Caki2 (cell line): ENCODE measurements at places on chromosomes 11 and 22. TPM values are rescaled to one million over a fixed set of nuclear protein-coding genes. Genes with fewer than 3 reads are reported as not detected.

- DNase-seq, result no peak
Measured at GRCh38 chr11:129312730-129313503, 62.7 kb upstream of the BARX2 start.

DNA sequence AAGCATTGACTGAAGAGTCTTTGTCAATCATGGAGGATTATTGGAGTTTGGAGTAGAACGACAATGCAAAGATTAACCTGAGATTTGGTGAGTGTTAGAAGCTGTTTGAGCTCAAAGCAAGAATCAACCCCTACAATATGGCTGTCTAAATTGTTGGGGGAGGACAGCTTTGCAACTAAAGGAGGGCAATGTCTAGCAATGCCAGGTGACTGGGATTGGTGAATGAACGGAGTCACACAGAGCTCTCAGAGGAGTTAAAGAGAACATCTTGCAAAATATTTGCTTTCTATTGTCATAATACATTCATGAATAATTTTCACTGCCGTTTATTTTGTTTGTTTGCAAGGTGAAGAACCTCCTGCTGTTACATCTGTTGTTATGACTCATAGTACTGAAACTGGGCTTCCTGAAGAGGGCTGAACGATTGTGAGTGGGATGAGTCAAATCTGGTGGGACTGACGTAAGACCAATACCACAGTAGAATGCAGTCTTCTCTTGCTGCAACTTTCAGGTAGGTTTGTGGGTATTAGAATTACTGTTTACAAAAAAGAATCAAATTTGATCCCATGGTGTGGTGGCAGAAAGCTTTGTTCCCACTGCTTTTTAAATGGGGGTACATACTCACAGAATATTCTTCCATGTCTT lies 281.9 kb downstream of the CADM1 start:
- peak; percentile 48 for DNase-seq

- no peak for DNase-seq
Measured at GRCh38 chr11:74011360-74012073, 2.6 kb upstream of the UCP3 start.

- DNase-seq, result peak; percentile 40
Measured at GRCh38 chr22:22753526-22754267, 109.3 kb downstream of the GGTLC2 start.

Gene MYBPC3
- not detected in 2 replicates for total RNA-seq

GRCh38 chr22:32564170-32565001 lies 89.8 kb downstream of the FBXO7 start:
- DNase-seq, result peak; percentile 44

Gene STT3A
- total RNA-seq, result 34.1 and 52.5 TPM in 2 replicates

DNA sequence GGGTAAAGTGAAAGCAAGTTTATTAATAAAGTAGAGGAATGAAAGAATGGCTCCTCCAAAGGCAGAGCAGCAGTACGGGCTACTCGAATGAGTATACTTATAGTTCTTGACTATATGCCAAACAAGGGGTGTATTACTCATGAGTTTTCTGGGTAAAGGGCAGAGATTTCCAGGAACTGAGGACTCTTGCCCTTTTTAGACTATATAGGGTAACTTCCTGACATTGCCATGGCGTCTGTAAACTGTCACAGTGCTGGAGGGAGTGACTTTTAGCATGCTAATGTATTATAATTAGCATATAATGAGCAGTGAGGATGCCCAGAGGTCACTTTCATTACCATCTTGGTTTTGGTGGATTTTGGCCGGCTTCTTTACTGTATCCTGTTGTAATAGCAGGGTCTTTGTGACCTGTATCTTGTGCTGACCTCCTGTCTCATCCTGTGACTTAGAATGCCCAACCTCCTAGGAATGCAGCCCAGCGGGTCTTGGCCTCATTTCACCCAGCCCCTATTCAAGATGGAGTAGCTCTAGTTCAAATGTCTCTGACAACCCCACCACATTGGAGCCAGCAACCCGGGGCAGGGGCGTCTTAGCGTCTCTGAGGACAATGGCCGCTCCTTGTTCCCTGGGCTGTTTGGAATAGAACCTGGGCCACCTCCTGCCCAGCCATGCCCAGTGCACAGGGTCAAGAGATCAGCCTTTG lies 34.9 kb upstream of the CD82 start:
- DNase-seq, result no peak

Gene RASSF7
- 107 and 124 TPM in 2 replicates for total RNA-seq

- no peak for DNase-seq
Measured at GRCh38 chr11:64327375-64327774, 9.5 kb downstream of the PRDX5 start.

- no peak for DNase-seq
Measured at GRCh38 chr11:73577496-73577917, 20.4 kb downstream of the FAM168A start.

Gene FBLN1
- 67.6 and 85.4 TPM in 2 replicates for total RNA-seq

DNA sequence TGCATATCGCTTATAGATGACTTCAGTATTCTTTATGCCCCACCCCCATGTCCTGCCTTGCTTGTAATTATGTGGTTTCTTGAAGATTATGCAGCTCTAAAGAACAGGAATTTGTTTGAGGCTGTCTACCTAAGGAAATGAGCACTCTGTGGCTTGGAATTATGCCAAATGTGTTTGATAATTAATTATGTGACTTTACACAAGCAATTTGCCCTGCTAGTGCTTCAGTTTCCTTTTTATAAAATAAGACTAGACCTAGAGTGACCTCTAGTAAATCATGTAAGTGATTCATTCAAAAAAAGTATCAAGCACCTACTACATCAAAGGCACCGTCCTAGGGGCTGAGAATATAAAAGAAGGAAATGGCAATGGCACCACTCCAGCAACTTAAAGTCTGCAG lies 491.5 kb upstream of the KIRREL3 start:
- DNase-seq, result peak; percentile 4

- DNase-seq, result no peak
Measured at GRCh38 chr11:8071616-8072581, 9.1 kb upstream of the TUB start.
